ENCODE measurements at places on chromosomes 13 and 19. TPM values are rescaled to one million over a fixed set of nuclear protein-coding genes. Genes with fewer than 3 reads are reported as not detected.

Gene ACTMAP
- 0.51 TPM for total RNA-seq

Gene ZNF227
- 27.7 TPM for total RNA-seq

Gene EDDM13
- not detected for total RNA-seq

Gene ZNF709
- total RNA-seq: 4.8 TPM

Gene ZSCAN18
- 51.6 TPM for total RNA-seq

Gene AMER2
- total RNA-seq: not detected

Gene ZNF723
- not detected for total RNA-seq

Gene FCGBP
- 0.51 TPM for total RNA-seq

Gene CALR
- 839 TPM for total RNA-seq

Gene RUBCNL
- total RNA-seq: 4.1 TPM

Gene CPAMD8
- total RNA-seq: 0.51 TPM

Gene CGB7
- under 0.01 TPM for total RNA-seq

Gene IGFL1
- not detected for total RNA-seq

Gene ACP4
- total RNA-seq: not detected

Gene FUT1
- under 0.01 TPM for total RNA-seq

Gene DAND5
- total RNA-seq: not detected

Gene OR7A5
- not detected for total RNA-seq

Gene MAP4K1
- 0.17 TPM for total RNA-seq

Gene MEDAG
- total RNA-seq: 47.0 TPM

Gene C13orf42
- total RNA-seq: not detected

Gene KCNN4
- 0.83 TPM for total RNA-seq

Gene HIPK4
- total RNA-seq: 0.17 TPM

Gene KLK8
- total RNA-seq: not detected

Gene ZNF610
- 3.3 TPM for total RNA-seq

Gene ELSPBP1
- total RNA-seq: not detected

Gene FCAR
- not detected for total RNA-seq

Gene SLC10A2
- total RNA-seq: not detected

Gene KLK10
- not detected for total RNA-seq

Gene DKKL1
- total RNA-seq: 0.26 TPM

Gene SCEL
- not detected for total RNA-seq

Gene CATSPERD
- not detected for total RNA-seq

Gene OVOL3
- total RNA-seq: not detected

Gene CGB8
- total RNA-seq: not detected

Gene ZIC5
- total RNA-seq: not detected

Gene PNMA8A
- total RNA-seq: 8.9 TPM

Gene ARRDC5
- total RNA-seq: not detected

Gene SMIM24
- total RNA-seq: not detected

Gene TMPRSS9
- total RNA-seq: under 0.01 TPM

Gene HCST
- 2.0 TPM for total RNA-seq

Gene CEACAM18
- total RNA-seq: not detected

Gene DEDD2
- 17.8 TPM for total RNA-seq

Gene PTH2
- total RNA-seq: not detected
